ENCODE measurements at places on chromosomes 12 and 14. TPM values are rescaled to one million over a fixed set of nuclear protein-coding genes. Genes with fewer than 3 reads are reported as not detected.
A peak's percentile ranks its signal among the peaks of the same experiment; 100 is the strongest.

Gene ACYP1
- 47.1 TPM for total RNA-seq

Gene DDX23
- total RNA-seq, result 135 TPM

GRCh38 chr12:118866346-118866745, 115.0 kb upstream of the SRRM4 start:
- no peak for DNase-seq
- H3K27me3 ChIP-seq, result peaks cover 38% of the 10 kb centered on the region
- no peaks in the 10 kb centered on the region for H3K36me3 ChIP-seq
- H3K27ac ChIP-seq, result no peak overlapping the region
- H3K4me1 ChIP-seq, result no peaks in the 10 kb centered on the region

GRCh38 chr14:101459551-101459900, 101.8 kb upstream of the DIO3 start:
- no peak for DNase-seq
- H3K27me3 ChIP-seq, result peaks cover 67% of the 10 kb centered on the region
- H3K36me3 ChIP-seq, result no peaks in the 10 kb centered on the region
- H3K4me3 ChIP-seq, result no peak overlapping the region
- H3K27ac ChIP-seq, result no peak overlapping the region
- no peaks in the 10 kb centered on the region for H3K4me1 ChIP-seq

DNA sequence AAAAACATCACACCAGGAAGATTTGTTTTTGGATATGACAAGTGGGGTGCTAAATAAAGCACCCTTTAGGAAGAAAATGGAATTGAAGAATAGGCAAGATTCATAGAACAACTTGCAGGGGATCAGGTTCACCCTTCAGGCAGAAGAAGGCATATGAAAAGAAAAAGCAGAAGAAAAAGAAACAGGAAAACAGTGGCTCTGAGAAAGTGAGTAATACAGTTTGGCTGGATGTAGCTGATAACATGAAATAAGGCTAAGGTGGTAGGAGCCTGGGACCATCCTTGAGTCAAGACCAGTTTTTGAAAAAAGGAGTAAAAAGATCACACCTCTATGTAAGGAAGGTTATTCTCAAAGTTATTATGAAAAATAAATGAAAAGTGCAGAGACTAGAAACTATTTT, 42.4 kb downstream of the TRIP11 start:
- H3K4me1 ChIP-seq, result peaks cover 22% of the 10 kb centered on the region
- H3K27ac ChIP-seq, result no peak overlapping the region
- DNase-seq, result no peak
- peaks cover 11% of the 10 kb centered on the region for H3K36me3 ChIP-seq
- no peak overlapping the region for H3K4me3 ChIP-seq

GRCh38 chr14:51357250-51357649, 117.2 kb downstream of the TMX1 start:
- no peaks in the 10 kb centered on the region for H3K27me3 ChIP-seq
- H3K27ac ChIP-seq, result peak overlapping the region; percentile 63
- no peak overlapping the region for H3K4me3 ChIP-seq
- H3K4me1 ChIP-seq, result peaks cover 34% of the 10 kb centered on the region
- DNase-seq, result peak; percentile 49
- H3K36me3 ChIP-seq, result no peaks in the 10 kb centered on the region
